CMK (cell line): ENCODE measurements at places on chromosomes 5 and 9.

GRCh38 chr5:72202331-72202825, 95.1 kb downstream of the MAP1B start:
- DNase-seq, result no peak

DNA sequence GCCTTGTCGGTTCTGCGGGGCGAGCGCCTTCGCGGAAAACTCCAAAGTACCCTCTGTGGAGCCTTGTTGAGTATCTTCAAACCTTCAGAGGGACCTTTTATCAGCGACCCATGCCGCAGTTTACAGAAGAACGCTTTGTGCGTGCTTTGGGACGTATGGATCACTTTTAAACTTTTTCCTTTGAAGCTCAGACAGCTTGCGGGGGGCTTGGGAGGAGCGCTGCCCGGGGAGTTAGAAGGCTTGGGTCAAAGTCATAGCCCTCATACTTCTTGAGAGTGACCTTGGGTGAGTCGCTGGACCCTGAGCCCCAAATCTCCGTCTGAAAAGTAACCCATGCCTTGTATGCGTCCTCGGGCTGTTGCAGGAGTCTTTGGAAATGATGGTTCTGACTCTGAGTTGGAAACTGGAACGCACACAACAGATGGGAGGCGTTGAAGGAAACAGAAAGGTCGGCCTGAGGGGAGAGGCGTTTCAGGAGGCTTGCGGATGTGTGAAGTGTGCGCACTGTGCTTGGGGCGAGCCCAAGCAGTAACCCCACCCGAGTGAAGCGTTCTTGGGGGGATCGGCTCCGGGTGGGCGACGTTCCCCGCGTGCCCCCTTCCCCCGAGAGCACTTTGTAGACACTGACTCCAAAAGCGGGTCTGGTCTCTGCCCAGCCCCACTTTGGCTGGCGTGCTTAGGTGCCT, 661 bp upstream of the SLC25A51 start:
- DNase-seq, result no peak

GRCh38 chr5:171322527-171322926, 13.5 kb downstream of the TLX3 start:
- no peak for DNase-seq

- DNase-seq, result no peak
These were observed 38.6 kb downstream of the MRPS27 start for GRCh38 chr5:72281430-72281763.

- DNase-seq, result no peak
These were observed 443.5 kb downstream of the PLK2 start for GRCh38 chr5:58016358-58016757.

GRCh38 chr5:110105692-110106091, 416.0 kb downstream of the MAN2A1 start:
- no peak for DNase-seq

DNA sequence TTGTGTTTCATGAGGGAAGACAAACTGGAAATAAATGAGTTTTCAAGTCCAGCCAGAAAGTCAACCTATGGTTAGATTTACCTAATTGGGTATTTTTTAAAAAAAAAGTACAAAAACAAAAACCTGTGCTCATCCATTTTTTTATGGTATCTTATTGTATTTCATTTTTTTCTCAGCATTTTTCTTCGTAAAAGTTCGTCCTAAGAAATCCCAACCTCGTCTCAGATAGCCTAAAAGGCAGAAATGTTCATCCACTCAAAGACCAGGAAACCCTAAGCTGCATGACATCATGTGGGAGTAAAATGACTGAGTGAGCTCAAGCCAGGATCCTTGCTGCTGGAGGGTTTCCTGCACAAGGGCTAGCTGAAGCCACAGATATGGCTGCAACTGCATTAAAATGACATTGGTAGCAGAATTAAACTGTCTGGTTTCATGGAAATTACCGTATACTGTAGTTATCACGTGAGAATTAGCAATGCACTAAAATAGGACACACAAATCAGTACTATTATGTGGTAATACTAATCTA, 70.4 kb downstream of the NFIB start:
- no peak for DNase-seq

- no peak for DNase-seq
These were observed 1.3 kb downstream of the MED10 start for GRCh38 chr5:6376974-6377520.

GRCh38 chr5:170142196-170142595, 36.5 kb downstream of the FOXI1 start:
- no peak for DNase-seq

DNA sequence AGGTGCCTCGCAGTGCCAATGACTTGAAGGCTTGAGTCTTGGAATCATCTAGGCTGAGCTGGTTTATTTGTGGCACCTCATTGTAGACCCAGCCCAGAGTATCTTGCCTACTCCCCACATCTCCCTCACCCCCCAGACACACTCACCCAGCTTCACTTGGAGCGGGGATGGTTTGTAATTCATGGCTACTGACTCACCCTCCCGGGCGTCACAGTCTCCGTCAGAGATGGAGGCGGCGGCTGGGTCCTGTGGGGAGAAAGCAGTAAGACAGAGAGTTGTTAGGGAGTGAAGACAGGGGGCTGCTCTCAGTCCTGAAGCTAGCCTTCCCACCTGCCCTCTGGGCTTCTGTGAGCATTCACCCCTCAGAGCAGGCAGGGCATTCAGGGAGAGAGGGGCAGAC, 29.0 kb upstream of the MYORG start:
- DNase-seq, result no peak
